HuH-7.5 (cell line): ENCODE measurements at places on chromosomes 11 and 22.
A peak's percentile ranks its signal among the peaks of the same experiment; 100 is the strongest.

- DNase-seq = peak; percentile 100
These were observed 7.7 kb downstream of the RIN1 start for GRCh38 chr11:66328302-66329144.

GRCh38 chr11:14789879-14790484, 102.0 kb downstream of the CYP2R1 start:
- DNase-seq = no peak

GRCh38 chr11:57460022-57460757, at the start of gene RTN4RL2:
Gene RTN4RL2, plus strand, starts transcription at chr11:57460528. Its CDS starts 338 bp downstream, at chr11:57460866.
- DNase-seq = peak; percentile 100

GRCh38 chr22:24162436-24162835, 18.9 kb upstream of the SUSD2 start:
- no peak for DNase-seq

- no peak for DNase-seq
These were observed 314.4 kb downstream of the CASP12 start for GRCh38 chr11:104583857-104584256.

DNA sequence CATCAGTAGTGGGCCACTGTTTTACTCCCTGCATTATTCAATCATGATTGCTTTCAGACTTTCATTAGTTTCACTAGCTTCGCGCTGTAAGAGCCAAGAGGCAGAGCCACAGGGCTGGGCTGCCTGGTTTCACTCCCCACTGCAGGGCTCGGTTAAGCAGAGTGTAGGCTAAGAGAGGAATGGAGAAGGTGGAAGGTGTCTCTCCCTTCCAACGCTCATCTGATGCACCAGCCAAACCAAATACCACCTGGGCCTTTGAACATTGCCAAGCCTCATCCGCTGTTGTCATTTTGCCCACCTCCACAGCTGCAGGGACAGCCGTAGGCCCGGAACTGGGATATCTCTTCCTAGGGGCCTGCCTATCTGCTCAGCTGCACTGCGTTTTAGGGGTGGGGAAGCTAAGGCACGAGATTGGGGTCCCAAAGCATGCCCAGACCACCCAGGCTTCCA, 480 bp upstream of the SMARCB1 start:
- DNase-seq = no peak

DNA sequence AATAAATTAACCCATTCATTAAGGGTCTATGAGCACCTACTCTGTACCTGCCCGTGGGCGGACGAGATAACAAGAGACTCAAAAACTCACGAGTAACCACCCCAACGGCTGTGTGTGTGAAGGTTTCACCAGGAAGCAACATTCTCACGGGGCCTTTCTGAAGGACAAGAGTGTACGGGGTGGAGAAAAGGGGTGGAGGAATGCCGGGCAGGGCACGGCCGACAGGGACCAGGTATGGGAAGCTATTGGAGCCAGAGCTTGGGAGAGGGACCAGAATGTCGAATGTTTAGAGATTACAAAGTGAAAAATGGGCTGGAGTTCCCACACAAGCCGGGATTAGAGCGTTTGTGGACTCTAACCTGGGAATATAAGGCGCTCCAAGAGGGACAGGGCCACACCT, 1.6 kb downstream of the KMT5B start:
- no peak for DNase-seq

- DNase-seq = peak; percentile 33
These were observed 29.9 kb upstream of the OR10G7 start for GRCh38 chr11:124070915-124071622.

- no peak for DNase-seq
These were observed 344.3 kb downstream of the AASDHPPT start for GRCh38 chr11:106421676-106422292.

- DNase-seq = no peak
These were observed 110.6 kb upstream of the SERPIND1 start for GRCh38 chr22:20663137-20663828.

GRCh38 chr11:69650832-69651344, 9.9 kb downstream of the CCND1 start:
- no peak for DNase-seq

- DNase-seq = no peak
These were observed 99.5 kb downstream of the MICAL3 start for GRCh38 chr22:17924735-17925364.

- no peak for DNase-seq
These were observed 3.3 kb upstream of the FXYD6 start for GRCh38 chr11:117879516-117880480.

DNA sequence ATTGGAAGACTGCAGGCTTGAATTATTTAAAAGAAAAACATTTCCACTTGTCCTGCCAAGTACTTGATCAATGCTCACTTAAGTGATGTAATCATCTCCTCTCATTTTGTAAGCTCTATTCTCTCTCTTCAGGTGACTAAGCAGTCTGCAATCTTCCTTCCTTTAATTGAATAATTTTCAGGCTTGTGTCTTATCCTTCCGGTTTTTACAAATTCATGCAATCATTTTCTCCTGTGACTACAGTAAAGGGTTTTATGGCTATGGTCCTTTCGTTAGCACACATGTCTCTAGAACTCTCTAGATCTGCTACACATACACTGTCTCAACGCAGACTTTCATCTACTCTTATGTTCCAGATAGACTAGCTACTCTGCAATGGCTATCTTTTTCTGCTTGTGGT, 12.6 kb upstream of the UPB1 start:
- no peak for DNase-seq

DNA sequence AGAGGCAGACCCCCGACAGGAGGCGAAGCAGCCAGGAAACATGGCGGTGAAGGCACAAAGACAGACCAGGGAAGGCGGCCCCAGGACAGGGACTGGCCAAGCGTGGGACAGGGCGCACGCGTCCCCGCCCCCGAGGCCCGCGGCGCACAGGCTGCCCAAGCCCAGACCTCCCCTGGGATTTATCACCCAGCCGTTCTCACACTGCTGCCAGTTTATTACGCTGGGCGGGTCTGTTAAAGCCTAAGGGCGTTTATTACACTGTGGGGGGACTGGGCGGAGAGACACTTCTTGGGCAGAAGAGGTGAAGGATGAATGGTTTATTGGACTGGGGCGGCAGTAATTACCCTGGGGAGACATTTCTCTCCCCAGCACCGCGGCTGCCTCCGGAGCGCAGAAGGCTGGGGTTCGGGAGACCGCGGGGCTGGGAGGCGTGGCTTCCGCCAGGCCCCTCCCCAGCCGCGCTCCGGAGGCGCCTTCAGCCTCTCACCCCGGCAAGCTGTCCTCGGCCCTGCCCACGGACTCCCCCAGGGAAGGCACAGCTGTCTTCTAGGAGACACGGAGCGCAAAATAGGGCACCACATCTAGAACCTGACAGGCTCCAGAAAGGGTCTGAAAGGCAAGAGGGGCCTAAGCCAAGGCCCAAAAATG, 47.1 kb downstream of the SLC22A12 start:
- DNase-seq = no peak

DNA sequence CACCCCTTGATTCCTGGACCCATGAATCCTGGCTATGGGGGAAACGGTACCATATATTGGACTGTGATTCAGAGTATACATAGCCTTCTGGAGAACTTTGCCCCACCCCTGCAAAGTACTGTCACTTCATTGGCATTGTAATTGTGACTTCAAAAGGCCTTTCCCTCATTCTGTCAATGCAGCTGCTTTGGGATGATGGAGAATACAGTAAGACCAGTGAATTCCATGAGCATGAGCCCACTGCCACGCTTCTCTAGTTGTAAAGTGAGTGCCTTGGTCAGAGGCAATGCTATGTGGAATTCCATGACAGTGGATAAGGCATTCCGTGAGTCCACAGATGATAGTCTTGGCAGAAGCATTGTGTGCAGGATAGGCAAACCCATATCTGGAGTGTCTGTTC, 25.7 kb upstream of the MSANTD2 start:
- no peak for DNase-seq

GRCh38 chr11:61477126-61477525, 31.4 kb upstream of the LRRC10B start:
- no peak for DNase-seq

- DNase-seq = no peak
These were observed 744.7 kb downstream of the KCNA4 start for GRCh38 chr11:29272019-29272654.

- no peak for DNase-seq
These were observed 1.4 kb downstream of the LMNTD2 start for GRCh38 chr11:559020-559620.

DNA sequence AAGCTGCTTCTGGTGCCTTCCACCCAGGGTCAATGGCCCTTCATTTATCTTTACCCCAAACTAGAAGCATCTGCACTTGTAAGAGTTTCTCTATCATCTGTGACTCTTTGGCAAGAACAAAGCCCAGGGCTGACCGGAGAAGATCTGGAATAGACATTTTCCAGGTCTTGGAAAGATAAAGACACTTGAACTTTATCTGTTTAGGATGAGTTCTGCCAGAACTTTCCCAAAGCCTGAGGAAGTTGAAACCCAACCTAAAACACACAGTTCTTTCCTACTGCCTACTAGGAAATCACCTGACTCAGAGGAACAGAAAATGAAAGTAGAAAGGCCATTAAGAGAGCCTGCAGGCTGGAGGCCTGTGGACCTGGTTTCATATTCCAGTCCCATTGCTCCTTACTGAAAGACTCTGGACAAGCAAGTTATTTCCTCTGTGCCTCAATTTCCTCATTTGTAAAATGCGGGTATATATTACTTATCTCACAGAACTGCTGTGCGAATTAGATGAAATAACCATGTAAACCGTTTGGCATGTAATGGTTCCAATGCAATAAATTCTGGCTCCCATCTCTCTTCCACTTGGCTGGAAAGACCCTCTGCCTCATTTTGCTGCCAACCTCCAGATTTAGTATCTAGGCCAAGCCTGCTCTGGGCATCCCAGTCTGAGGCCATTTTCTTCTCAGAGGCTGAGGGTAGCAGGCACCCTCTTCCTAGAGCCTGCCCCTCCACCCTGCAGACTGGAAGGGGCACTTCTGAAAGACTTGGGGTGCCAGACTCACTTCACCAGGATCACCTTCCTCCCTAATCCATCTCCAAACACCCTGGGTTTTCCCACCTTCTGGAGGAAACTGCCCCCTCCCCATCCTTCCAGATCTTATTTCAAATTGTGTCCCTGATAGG, 1.2 kb downstream of the UBE2L6 start:
- DNase-seq = no peak

DNA sequence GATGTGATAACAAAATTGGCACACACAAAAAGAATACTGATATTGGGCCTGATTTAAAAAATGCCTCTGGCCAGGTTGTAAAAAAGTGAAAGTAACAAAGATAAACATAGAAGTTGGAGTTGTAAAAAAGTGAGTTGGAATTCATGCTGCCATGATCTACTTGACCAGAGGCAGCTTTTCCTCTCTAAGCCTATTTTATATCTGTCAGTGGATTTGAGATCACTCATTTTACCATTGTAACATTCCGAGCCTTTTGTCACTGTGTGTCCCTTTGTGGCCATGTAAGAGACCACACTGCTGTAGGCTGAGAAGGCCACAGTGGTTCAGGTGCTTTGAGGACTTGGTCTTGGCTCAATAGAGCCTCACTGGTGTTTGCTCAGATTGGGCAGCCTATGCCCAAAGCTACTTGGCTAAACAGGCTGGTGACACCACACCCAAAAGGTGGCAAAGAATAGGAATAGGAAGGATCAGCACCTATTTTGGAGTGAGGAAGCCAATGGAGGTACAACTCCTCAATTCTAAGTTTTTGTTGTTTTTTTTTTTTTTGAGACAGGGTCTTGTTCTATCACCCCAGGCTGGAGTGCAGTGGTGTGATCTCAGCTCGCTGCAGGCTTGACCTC, 7.1 kb downstream of the FEN1 start:
- DNase-seq = no peak

GRCh38 chr11:125433454-125434121, 62.5 kb downstream of the FEZ1 start:
- peak; percentile 31 for DNase-seq

- no peak for DNase-seq
These were observed 520.4 kb upstream of the LUZP2 start for GRCh38 chr11:23976426-23976825.

DNA sequence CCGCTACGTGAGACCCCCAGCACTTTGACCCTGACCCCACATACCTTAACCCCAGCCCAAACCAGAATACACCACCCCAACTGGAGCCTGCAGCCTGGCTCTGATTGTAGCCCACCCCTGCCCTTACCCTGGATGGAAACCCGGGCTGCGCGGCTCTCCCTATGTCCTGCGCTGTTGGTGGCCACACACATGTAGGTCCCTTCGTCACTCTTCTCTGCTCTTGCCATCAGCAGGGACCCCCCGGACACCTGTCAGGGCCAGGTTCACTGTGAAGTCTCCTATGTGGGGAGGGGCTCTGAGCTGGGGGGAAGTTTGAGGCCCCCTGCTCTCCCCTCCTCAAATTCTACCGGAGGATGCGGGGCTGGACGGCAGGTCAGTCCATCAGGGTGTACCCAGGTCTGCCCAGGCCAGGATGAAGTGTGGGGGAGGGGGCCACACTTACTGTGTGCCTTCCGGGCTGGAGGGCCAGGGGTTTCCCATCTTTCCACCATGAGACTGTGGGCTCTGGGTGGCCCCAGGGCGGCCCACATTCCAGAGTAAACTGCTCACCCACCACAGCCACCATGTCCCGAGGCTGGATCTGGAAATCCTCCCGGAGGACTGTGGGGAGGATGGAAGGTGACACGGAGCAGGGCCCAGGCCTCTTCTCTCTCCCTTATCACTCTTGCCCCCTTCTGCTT, 1.5 kb downstream of the ROBO4 start:
- no peak for DNase-seq

DNA sequence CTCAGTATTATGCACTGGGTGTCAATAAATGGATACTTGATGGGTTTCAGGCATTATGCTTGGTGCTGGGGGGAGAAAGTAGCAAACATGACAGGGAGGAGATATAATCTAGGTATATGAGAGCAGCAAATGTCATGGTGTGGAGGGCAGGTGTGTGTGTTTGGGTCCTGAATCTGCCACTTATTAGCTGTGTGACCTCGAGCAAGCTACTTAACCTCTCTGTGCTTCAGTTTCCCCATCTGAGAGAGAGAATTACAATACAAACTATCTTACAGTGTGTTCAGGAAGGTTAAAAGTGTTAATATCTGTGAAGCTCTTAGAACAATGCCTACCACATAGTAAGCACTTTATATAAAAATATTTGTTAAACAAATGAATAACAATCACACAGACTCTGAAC, 2.8 kb downstream of the SLC22A8 start:
- no peak for DNase-seq

- DNase-seq = peak; percentile 3
These were observed 1862.9 kb upstream of the RAG2 start for GRCh38 chr11:38460896-38461295.
